ENCODE measurements at places on chromosomes 12 and 14. TPM values are rescaled to one million over a fixed set of nuclear protein-coding genes. Genes with fewer than 3 reads are reported as not detected.

Gene ETFBKMT
- 4.7 TPM for total RNA-seq

- no peak for DNase-seq
Observed at GRCh38 chr14:70097576-70098249, 91.0 kb downstream of the SLC8A3 start.

GRCh38 chr12:72203764-72204335 is 68.3 kb upstream of the TRHDE start:
- no peak for DNase-seq

- no peak for DNase-seq
Observed at GRCh38 chr14:103550451-103551337, 11.8 kb downstream of the BAG5 start.

DNA sequence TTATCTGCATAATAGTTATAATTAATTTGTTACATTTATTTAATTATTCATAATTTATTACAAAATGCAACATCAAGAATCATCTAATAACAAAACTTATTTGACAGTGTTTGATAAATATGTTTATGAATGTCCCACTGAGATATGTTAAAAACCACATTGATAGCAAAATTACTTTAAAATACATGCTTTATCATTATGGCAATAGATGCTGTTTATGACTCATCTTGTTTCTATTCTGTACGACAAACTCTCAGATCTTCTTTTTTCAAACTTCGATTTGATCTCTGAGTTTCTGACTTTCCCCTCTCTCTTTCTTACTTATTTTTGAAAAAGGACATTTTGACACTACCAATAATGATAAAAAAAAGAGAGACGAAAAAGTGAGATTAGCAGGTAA is 56.8 kb upstream of the LRRK2 start:
- DNase-seq: no peak

DNA sequence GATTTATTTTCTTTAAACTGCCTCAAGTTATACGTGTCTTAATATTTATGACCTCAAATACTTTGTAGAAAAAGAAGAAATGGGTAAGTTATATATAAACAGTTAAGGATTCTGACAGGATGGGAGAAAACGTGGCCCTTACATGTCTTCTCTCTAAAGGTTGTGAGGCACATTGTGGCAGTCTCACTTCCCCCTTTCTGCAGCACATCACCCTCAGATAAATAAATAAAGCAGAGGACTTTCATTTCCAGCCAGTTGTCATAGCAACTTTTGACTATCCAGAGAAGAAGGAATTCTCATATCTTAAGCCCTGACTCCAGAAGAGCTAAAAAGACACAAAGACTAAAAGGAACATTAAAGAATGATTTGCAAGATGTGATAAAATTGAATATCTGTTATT is 28.8 kb upstream of the CEP83 start:
- DNase-seq: no peak
